ENCODE measurements at places on chromosomes 6 and 20.

DNA sequence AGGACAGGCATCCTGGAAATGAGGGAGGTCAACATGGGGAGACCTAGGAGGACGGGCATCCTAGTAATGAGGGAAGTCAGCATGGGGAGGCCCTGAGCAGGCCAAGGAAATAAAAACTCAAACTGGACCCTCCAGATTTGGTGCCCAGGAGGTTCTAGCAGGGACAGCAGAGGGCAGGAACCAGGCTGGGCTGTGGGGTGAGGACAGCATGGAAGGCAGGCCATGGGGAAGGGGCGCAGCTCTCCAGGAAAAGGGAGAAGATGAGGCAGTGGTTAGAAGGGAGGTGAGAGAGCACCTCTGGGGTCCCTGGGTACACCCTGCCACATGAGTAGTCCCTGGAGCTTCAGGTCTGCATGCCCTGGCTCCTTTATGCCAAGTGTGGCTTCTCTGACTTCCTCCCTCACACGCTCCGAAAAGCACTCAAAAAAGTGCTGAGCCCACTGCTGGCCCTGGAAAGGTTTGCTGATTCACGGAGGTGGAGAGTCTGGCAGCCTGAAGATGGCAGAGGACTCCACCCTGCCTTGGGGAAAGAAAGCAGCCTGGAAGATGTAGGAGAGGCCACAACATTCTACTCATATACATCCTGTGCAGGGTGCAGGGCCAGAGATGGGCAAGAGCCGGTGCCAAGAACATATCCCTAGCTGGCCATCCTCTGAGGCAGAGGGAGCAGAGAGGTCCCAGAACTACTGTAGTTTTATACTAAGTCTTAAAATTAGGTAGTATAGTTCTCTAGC, 154.9 kb downstream of the MRPL14 start:
- DNase-seq: peak; percentile 55

GRCh38 chr6:142384519-142385254, 82.9 kb downstream of the ADGRG6 start:
- no peak for DNase-seq

DNA sequence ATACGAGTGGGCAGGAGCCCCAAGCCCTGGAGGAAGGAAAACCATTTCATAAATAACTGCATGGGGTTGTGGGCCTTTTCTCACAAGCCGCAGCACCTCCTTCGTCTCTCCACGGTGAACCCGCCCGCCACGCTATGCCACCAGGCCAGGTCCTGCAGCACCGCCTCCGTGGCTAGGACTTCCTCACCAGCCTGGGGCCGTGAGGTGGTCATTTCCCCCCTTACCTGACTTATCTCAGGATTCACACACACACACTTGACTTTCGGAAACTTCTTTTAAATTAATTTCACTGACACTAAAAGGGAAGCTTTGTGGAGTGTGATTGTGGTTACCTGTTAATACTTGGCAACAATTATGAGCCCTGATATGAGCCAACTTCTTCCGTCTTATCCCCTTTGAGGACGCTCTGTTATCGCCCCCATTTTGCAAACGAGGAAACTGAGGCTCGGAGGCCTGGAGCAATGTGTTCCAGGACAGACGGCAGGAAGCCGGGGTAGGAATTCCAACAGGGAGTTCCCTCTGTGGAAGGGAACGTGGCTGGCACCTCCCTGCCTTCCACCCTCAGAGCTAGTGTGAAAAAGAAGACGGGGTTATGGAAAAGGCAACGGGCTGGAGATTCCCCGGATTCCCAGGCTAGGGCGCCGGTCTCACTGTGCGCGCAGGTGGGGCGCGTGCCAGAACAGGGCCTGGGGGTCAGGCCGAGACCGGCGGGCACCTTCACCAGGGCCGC, 817 bp upstream of the SLCO4A1 start:
- no peak for DNase-seq

DNA sequence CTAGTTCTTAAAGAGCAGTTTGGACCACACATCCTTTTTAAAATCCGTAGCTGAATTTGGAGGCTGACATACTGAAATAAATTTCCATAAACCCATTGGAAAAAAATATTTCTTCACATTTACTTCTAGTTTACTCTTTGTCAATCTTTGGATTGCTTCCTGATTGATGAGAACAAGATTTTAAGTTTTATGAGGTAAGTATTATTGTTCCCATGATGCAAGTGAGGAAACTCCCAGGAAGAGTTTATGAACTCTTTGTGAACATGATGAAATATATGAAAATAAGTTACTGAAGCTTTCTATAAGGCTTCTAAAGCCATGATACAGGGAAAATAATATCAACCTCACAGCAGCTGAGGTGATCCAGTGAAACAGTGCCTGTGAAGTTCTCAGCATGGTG, 320.0 kb downstream of the GJA1 start:
- DNase-seq: no peak

DNA sequence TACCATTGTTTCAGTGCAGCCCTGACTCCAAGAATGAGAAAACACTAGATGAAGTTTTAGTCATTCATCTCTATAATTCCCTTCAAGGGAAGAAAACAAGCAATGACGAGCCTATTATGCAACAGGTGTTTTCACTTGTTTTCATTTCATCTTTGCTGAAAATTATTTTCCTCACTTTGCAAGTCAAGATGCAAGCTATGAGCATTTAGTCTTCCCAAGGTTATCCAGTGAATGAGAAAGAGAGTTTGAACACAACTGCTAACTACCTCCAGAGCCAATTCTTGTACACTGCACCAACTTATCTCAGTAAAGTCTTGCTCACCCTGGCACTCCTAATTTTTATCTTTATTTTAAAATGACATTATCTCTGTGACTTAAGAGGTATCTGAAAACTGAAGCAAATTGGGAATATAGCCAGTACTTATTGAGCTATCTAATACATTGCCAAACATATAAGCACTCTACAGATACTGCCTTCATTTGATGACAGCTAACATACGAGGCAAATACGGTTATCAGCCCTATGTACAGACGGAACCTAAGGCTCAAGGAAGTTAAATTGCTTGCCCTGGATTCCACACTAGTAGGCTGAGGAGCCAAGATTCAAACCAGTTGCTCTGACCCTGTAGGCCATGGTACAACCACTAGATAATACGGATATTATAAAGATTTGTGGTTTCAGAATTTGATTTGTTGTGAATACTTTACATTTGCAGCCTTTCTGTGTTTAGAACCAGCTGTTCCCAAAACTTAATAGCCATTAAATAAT, 36.8 kb downstream of the MOXD1 start:
- DNase-seq: no peak
